ENCODE measurements at places on chromosomes 5 and 9.

GRCh38 chr5:10460252-10460906 lies 18.7 kb downstream of the ROPN1L start:
- DNase-seq = no peak
- no peaks in the 10 kb centered on the region for H3K36me3 ChIP-seq
- no peak overlapping the region for H3K4me3 ChIP-seq
- H3K4me1 ChIP-seq = 0 out of 2 replicates have a peak, but pooled peaks cover 1% of the 10 kb centered on the region
- no peak overlapping the region for H3K27ac ChIP-seq

- no peaks in the 10 kb centered on the region for H3K4me1 ChIP-seq
- no peak for DNase-seq
- no peaks in the 10 kb centered on the region for H3K27me3 ChIP-seq
- no peak overlapping the region for H3K4me3 ChIP-seq
Measured at GRCh38 chr9:123696476-123696875, 233.4 kb downstream of the DENND1A start.

DNA sequence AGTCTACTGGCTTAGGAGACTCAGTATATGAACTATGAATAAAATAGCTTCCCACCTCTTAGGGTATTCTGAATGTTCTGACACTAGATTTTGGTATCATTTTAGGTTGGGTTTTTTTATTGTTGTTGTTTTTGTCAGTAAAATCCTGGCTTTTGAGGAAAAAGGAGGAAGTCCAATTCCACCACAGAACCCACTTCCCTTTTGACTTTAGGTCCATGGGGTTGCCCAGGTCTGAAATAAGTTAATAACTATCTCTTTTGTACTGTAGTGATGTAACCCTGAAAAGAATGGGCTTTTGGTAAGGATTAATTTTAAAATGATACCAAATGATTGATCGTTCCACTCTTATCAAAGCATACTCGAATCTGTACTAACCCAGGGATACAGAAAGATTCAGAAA lies 29.1 kb upstream of the IL12B start:
- no peak overlapping the region for H3K4me3 ChIP-seq
- no peaks in the 10 kb centered on the region for H3K4me1 ChIP-seq
- no peaks in the 10 kb centered on the region for H3K27me3 ChIP-seq
- H3K36me3 ChIP-seq = no peaks in the 10 kb centered on the region
- DNase-seq = no peak
- H3K27ac ChIP-seq = no peak overlapping the region

GRCh38 chr5:83026516-83026915 lies 50.7 kb downstream of the TMEM167A start:
- H3K36me3 ChIP-seq = no peaks in the 10 kb centered on the region
- no peak overlapping the region for H3K27ac ChIP-seq
- H3K4me3 ChIP-seq = no peak overlapping the region
- H3K27me3 ChIP-seq = no peaks in the 10 kb centered on the region

GRCh38 chr9:112061152-112061740 lies 113.9 kb downstream of the SUSD1 start:
- no peaks in the 10 kb centered on the region for H3K27me3 ChIP-seq
- no peak overlapping the region for H3K4me3 ChIP-seq
- H3K4me1 ChIP-seq = no peaks in the 10 kb centered on the region
- H3K36me3 ChIP-seq = no peaks in the 10 kb centered on the region
- no peak for DNase-seq
- no peak overlapping the region for H3K27ac ChIP-seq

DNA sequence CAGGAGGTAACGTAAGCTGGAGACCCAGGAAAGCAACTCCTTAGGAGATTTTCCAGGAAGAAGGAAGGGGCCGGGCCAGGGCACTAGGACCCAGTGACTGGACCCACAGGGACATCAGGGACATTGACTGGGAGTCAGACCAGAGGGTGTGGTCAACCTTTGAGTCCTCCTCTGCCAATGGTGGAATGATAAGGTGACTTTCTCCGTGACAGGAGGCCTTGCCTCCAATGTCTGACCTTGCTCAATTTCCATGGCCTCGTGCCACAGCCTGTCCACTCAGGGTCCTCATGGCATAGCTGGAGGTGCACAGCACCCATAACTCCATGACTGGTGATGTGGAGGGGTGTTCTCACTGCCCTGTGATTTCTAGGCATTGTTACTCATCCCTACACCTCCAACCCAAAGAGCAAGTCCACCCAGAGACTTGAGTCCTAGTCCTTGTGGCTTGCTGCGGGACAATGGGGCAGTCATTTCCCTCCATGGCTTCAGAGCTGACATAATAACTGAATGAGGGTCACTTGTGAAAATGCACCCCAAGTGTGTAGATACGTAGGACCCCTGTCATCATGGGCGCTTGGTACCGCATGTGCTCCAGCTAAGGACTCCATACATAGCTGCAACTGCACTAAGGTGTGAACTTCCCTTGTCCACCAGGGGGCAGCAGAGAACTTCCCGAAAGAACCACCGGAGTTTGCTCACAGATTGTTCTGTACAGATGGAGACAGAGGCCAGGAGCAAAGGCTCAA lies 4.1 kb upstream of the AMBP start:
- peak; percentile 79 for DNase-seq
- H3K36me3 ChIP-seq = no peaks in the 10 kb centered on the region
- no peak overlapping the region for H3K4me3 ChIP-seq
- H3K27ac ChIP-seq = no peak overlapping the region
